Kidney tubule cell (primary cell): ENCODE measurements at places on chromosomes 3 and 15.
A peak's percentile ranks its signal among the peaks of the same experiment; 100 is the strongest.

DNA sequence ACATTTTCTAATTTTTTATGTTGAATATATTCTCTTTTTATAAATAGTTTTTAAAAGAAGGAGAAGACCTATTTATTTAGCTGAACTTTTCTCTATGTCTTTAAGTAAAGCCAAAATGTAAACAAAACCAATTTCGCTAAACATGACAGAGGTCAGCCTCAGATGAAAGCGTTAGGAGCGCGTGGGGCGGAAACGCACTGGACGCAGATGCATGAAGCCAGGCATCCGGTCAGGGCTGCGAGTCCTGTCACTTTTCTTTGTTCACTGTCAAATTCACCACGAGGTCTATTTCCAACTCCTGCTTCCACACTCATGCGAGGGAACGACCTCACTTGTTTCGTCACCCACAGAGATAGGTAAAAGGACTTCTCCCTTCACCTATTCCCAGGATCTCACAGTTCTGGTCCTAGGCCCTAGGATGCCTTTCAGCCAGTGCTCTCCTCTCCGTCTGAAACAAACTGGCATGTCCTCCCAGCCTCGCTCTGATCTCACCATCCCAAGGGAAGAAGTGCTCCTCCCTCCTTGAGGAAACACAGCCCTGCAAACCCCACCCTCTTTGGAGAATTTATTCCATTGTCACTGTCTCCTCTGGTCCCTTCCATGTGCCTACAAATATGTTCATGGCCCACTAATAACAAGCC lies 57.9 kb downstream of the ITGB5 start:
- no peak for DNase-seq

DNA sequence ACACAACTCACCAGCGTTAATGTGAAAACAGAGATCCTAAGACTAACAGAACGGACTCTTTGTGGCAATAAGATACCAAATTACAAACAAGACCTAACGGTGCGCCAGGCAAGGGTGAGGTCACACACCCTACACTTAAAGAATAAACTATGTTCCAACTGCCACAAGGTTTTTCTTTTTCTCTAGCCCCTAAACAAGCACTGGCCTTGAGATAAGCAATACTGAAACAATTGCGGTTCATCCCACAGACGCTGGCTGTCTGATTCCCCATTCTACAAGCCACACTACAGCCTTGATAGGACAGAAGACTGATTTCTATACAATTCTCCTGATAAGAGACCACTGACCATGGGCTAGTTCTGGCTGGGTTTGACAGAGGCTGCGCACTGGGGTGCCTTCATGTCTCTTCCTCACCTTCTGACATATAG lies 20.5 kb upstream of the LIMD1 start:
- DNase-seq = no peak

- no peak for DNase-seq
Measured at GRCh38 chr15:23420806-23421575, 26.1 kb downstream of the GOLGA6L2 start.

DNA sequence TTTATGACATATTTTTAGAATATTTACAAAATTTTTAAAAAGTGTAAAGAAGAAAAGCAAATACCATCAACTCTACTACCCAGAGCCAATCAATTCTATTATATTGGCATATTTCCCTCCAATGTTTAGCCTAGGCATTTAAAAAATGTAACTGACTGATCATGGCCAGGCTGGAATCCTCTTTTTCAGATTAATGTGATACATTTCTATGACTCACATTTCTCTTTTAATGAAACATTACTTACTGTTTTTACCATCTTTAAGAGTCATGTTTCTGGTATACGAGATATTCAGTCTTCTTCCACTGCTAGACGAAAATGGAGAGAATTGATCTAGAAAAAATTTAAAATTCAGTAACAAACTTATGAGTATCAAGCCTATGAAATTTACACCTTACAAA lies 53.4 kb upstream of the DCUN1D1 start:
- DNase-seq = peak; percentile 10

DNA sequence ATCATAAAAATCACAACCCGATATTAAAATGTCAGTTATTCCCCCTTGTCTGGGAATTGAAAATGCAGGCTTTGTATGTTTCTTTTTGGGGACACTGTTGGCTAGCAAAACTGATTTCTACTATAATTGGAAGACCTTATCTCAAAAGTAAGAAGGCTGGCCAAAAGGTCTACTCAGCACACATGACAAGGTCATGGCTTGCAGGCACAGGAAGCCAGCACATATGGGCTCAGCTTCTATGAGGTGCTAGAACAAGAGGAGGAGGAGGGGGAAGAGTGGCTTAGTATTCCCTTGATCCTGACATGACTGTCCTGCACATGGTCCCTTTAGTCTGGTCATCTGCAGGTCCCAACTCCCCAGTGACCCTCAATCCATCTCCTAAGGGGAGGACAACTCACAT lies 681.2 kb downstream of the SQOR start:
- DNase-seq = no peak
